DMS153 (cell line): ENCODE measurements at places on chromosomes 5 and 9.
A peak's percentile ranks its signal among the peaks of the same experiment; 100 is the strongest.

- no peak for DNase-seq
These were observed 13.1 kb downstream of the TRIO start for GRCh38 chr5:14156290-14156649.

DNA sequence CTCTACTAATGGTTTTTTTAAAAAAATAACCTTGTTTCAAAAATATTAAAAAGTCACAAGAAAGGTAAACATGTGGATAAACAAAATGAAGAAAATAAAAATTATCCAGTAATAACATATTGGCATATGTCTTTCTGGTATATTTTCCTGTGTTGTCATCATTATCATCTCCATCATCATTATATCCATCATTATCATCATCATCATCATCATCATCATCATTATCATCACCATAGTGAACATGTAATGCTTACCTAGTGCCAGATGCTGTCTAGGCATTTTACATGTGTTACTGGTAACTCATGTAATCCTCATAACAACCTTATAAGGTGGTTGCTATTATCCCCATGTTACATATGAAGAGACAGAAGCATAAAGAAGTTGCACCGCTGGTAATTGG, 111.5 kb upstream of the CDKN2B start:
- DNase-seq: no peak

GRCh38 chr5:110547495-110547894, 179.0 kb downstream of the TMEM232 start:
- DNase-seq: no peak

DNA sequence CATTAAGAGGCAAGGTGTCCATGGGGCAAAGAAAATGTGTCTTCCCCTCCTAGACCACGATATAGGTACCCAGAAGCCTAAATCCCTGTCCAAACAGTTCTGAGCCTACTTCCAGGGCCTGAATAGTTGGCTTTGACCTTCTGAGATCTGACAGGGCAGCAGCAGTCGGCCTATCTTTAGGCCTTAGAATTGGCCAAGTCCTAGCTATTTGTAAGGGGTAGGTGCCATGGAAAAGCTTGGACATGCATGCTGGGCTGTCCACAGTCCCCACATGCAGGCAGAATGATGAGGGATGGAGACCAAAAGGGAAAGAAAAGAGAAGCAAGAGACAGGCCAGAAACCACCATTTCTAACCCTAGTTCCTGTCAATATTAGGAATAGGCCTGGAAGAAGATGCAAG, 346.1 kb downstream of the ANXA1 start:
- no peak for DNase-seq

GRCh38 chr5:120304663-120305062, 159.4 kb upstream of the PRR16 start:
- DNase-seq: no peak

GRCh38 chr5:17448877-17449276, 49.2 kb upstream of the TAF11L2 start:
- DNase-seq: no peak

DNA sequence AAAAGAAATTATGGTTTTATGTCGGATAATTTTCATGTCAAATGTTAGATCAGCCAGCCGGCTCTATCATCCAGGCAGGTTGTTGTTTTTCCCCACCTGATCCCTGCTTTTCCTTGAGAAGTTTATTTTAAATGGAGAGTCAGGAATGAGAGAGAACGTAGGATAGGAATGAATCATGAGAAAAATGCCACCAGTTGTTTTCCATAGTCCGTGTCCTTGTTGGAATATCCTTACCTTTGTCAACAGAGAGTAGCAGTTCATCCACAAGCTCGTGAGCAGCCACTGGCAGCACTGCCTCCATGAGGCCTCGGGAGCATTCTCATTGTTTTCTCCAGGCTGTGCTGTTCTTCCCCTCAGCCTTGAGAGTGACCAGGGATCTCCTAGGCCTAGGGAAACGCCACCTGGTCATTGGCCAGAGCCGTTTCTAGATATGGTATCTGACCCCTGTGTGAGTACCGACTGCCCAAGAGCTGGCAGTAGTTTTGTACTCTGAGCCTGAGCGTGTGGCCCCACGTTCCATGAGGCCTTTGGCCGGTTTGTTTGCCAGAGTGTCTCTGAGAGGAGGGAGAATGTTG, 293.3 kb downstream of the FANCC start:
- peak; percentile 34 for DNase-seq

- no peak for DNase-seq
These were observed 215.8 kb downstream of the HSPA4 start for GRCh38 chr5:133267601-133268000.

DNA sequence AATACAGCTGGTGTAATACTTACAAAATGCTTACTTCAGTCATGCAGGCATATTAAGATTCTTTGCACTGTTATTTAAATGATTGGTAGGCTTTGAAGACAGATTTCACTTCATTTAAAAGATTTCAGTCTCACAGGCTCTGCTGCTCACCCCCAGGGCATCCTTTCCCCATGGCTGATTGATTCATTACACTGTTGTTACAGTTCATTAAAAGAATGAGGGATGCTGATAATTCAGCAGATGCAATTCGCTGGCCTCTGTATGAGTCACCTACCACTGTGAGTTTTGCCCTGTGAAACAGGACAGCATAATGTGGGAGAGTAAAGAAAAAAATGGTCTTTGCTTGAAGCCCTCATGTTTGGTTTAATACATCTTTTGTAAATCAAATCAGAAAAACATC, 246.9 kb downstream of the CYLC2 start:
- DNase-seq: no peak

DNA sequence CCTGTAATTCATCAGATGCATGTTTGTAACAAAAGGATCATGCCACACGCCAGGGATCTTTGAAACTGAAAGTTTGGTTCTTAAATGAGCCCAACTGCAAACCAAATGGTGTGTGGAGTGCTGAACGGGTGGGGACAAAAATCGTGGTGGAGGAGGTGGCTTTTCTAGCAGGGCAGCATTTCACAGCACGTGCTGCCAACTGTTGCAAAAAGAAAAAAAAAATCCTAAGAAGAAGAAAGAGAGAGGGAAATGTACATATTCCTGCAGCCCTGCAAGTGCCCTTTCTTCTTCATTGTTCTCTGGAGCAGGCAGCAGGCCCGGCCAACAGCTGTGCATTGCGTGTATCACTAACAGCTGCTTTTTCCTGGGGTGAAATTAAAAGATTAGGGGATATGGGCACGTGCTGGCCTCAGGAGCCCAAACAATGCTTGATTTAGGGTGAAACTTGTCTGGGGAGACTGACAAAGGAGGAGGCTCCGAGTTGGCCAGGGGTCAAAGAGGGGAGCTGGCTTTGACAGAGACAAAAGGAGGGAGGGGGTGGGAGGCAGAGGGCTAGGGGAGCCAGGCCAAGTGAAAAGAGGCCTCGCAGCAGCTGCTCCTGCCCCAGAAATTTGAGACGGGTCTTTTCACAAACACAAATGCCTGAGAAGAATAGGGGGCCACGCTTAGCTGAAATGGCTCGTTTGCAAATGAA, 73.0 kb downstream of the GADD45G start:
- peak; percentile 66 for DNase-seq
